ENCODE measurements at places on chromosomes 16 and 17. TPM values are rescaled to one million over a fixed set of nuclear protein-coding genes. Genes with fewer than 3 reads are reported as not detected.

The UNC45B gene
- total RNA-seq, result not detected

The CACNA1H gene
- total RNA-seq, result 0.18 TPM

The TBL3 gene
- total RNA-seq, result 84.9 TPM

The MYH13 gene
- total RNA-seq, result not detected

The MRPS34 gene
- 209 TPM for total RNA-seq

DNA sequence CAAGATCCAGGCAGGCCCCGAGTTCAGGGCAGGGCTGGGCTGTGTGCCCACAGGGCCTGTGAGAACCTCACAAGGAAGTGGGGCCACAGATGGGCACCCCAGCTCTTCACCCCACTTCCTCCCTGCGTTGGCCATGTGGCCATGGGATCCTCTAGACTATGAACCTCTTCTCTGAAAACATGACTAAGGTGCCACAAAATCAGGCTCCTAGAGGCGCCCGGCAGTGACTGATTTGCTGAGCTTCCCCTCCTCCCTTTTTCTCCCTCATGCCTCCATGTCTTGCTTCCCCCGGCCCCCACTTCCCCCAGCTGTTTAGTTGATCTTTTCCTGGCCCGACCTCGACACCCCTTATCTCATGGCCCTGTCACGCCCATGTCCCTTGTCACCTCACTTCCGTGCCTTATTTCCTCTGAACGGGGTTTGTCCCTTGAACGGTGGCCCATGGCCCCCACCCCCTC is 87.1 kb downstream of the KCNJ12 start:
- H3K36me3 ChIP-seq, result no peaks in the 10 kb centered on the region
- H3K27me3 ChIP-seq, result peaks cover 28% of the 10 kb centered on the region
- H3K27ac ChIP-seq, result no peak overlapping the region
- H3K4me3 ChIP-seq, result no peak overlapping the region
- H3K4me1 ChIP-seq, result no peaks in the 10 kb centered on the region

DNA sequence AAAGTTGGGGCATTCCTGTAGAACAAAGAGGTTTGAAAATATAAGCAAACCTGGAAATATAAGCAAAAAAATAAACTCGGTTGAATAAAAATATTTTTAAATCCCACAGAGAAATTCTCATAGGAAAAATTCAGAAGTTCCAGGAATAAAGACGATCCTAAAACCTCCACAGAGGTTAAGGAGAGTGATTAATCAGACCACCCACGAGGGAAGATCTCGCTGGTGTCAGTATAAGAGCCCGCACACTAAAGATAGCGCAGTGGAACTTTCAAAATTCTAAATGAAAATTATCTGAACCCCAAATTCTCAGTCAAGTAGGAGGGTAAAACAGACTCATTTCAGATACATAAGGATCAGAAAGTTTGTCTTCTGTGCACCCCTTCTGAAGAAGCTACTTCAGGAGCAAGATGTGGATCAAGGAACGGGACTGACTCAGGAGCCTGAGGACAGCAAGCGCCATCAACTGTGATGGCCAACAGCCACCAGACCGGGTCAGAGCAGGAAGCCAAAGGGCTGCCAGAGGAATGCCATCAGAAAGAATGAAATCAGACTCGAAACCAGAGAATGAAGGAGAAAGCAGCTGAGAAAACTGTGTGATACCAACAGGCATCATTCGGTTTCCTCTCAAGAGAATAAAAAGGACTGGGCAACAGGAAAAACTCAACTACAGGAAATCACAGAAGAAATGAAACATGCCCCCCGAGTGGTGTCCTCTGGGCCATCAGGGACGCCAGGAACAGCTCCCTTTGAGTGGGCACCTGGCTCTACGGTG is 66.9 kb downstream of the CYTH1 start:
- no peaks in the 10 kb centered on the region for H3K27me3 ChIP-seq
- H3K36me3 ChIP-seq, result peaks cover 19% of the 10 kb centered on the region
- peak overlapping the region; percentile 73 for H3K27ac ChIP-seq
- no peak for DNase-seq

- no peaks in the 10 kb centered on the region for H3K27me3 ChIP-seq
- H3K36me3 ChIP-seq, result peaks cover 47% of the 10 kb centered on the region
- H3K27ac ChIP-seq, result no peak overlapping the region
- H3K4me1 ChIP-seq, result no peaks in the 10 kb centered on the region
- no peak overlapping the region for H3K4me3 ChIP-seq
- DNase-seq, result no peak
Observed at GRCh38 chr17:82939621-82940135, 99.9 kb upstream of the ZNF750 start.

GRCh38 chr16:86010680-86011141 is 111.7 kb downstream of the IRF8 start:
- no peaks in the 10 kb centered on the region for H3K27me3 ChIP-seq
- no peak overlapping the region for H3K4me3 ChIP-seq
- DNase-seq, result no peak
- peaks cover 17% of the 10 kb centered on the region for H3K4me1 ChIP-seq
- H3K27ac ChIP-seq, result no peak overlapping the region

- peak overlapping the region; percentile 18 for H3K27ac ChIP-seq
- H3K4me1 ChIP-seq, result peaks cover 30% of the 10 kb centered on the region
- no peak for DNase-seq
- no peak overlapping the region for H3K4me3 ChIP-seq
Observed at GRCh38 chr16:1723450-1724147, 17.6 kb downstream of the MAPK8IP3 start.

GRCh38 chr17:10249271-10250010 is 51.0 kb upstream of the GAS7 start:
- no peak overlapping the region for H3K27ac ChIP-seq
- H3K27me3 ChIP-seq, result no peaks in the 10 kb centered on the region
- no peak overlapping the region for H3K4me3 ChIP-seq
- DNase-seq, result no peak
- H3K36me3 ChIP-seq, result no peaks in the 10 kb centered on the region
